ENCODE measurements at places on chromosomes 4 and X. TPM values are rescaled to one million over a fixed set of nuclear protein-coding genes. Genes with fewer than 3 reads are reported as not detected.

Gene TMEM192
- polyA plus RNA-seq: 31.3 TPM

Gene KIT
- 20.3 TPM for polyA plus RNA-seq

Gene RHOXF2B
- 0.07 TPM for polyA plus RNA-seq

Gene STATH
- polyA plus RNA-seq: not detected

Gene IL3RA
- polyA plus RNA-seq: 5.4 TPM

- no peak for DNase-seq
Observed at GRCh38 chr4:70902577-70903290, 565 bp downstream of the MOB1B start.

- no peak for DNase-seq
Observed at GRCh38 chrX:13373431-13374187, 53.8 kb upstream of the ATXN3L start.

DNA sequence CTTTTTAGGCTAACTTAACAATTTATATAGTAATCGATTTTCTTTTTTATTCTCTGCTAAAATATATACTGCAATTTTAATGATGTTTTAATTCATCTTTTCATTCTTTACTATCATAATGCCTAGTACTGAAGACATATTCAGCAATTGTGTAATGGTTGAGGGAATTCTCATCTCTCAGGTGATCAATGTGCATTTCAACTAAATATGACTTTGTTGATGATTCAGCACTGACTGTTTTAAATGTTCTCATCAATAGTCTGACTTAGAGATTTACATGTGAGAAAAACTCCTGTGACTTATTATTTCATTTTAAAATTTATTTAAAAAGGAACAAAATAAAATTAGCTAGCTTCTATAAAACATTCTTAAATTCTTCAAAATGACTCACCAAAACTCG, 1450.3 kb downstream of the STIM2 start:
- no peak for DNase-seq

DNA sequence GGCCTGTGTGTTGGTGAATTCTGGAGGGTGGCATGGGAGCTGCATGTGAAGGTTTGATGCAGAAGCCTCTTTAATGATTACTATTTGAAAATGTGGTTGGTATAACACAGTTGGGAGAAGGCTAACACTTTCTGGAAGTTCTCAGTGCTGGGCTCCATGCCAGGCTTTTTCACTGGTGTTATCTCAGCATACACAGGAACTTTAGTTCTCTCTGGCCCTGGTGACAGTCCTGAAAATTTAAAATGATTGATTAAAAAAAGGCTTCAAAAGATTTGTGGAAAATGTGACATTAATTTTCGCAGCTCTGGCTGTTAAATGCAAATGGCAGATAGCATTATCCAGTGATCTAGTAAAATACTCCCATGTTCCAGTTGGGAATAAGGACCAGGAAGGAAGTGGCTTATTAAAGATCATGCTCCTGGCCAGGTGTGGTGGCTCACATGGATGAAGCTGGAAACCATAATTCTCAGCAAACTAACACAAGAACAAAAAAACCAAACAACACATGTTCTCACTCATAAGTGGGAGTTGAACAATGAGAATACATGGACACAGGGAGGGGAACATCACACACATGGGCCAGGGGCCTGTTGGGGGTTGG, 36.6 kb downstream of the DIPK2B start:
- DNase-seq: no peak

GRCh38 chr4:105895583-105896460, 551 bp downstream of the NPNT start:
- peak; percentile 77 for DNase-seq

Data from large intestine (tissue), 12 donors.